GM10248 (cell line): ENCODE measurements at places on chromosomes 16 and 17.

DNA sequence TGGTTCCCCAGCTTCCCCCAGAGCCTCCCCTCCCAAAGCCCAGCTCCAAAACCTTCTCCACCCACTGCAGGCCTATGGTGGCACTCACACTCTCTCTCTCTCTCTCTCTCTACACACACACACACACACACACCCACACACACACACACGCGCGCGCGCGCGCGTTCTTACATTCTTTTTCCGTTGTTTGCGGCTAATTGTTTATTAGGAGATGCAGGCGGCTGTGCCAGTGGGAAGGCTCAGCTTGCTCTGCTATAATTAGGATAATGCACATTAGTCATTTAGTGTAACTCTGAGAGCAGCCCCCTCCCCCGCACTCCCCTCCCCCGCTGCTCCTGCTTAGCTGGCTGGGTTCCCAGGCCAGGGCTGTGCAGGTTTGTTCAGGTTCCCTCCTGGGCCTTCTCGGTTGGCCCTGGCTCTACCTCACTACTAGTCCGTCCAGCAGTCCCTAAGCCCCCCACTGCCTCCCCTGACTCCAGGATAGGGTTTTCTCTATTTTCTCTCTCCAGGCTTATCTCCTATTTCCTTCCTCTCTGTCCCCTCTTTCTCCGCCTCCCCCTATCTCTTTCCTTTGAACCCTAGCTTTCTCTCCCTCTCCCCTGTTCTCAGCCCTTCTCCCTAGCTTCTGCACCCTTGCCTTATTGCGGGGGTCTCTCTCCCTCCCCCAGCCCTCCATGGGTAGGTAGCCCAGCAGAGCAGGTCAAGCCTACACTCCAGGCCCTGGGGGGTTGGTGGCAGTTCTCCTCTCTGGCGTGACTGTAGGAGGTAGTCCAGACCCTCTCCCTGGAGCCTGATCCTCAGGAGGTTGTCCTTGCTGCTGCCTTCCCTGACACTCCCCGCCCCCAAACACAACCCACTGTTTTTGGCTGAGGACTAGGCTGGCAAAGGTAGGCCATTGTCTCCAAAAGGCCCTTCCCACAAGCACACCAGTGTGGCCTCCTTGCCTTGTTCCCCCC is 34.0 kb downstream of the TMEM132E start:
- DNase-seq: no peak

GRCh38 chr16:53091466-53092211 is 36.8 kb downstream of the CHD9 start:
- peak; percentile 62 for DNase-seq

GRCh38 chr16:19809693-19810092 is 75.0 kb downstream of the GPRC5B start:
- DNase-seq: no peak

DNA sequence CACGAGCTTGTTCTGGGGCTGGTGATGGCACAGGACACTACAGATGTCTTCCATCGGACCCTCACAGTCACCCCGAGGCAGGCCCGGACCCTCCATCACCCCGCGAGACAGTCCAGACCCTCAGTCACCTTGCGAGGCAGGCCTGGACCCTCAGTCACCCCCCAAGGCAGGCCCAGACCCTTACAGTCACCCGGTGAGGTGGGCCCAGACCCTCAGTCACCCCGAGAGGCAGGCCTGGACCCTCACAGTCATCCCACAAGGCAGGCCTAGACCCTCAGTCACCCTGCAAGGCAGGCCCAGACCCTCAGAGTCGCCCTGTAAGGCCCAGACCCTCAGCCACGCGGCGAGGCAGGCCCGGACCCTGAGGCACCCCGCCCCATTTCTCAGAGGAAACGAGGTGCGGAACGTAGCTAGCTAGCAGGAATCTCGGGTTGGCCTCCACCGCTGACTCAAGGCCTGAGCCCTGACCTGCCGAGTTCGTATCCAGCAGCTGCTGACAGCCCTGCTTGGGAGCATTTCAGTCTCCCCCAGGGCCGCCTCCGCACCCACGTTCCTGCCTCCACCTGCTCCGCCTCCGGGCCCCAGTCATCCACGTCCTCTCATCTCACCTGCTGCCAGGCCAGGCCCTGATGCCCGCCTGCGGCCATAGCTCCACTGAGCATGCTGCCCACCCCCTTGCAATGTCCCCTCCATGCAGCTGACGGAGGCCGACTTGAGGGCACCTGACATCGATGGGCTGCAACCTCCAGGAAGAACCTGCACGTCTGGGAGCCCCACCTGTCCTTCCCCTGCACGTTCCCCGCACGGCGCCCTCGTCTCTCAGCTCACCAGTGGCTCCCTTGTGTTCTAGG is 28.7 kb downstream of the RPH3AL start:
- no peak for DNase-seq

GRCh38 chr17:76511668-76512365 is 10.6 kb upstream of the RHBDF2 start:
- no peak for DNase-seq

- DNase-seq: no peak
Measured at GRCh38 chr17:56177361-56177760, 24.1 kb downstream of the ANKFN1 start.

DNA sequence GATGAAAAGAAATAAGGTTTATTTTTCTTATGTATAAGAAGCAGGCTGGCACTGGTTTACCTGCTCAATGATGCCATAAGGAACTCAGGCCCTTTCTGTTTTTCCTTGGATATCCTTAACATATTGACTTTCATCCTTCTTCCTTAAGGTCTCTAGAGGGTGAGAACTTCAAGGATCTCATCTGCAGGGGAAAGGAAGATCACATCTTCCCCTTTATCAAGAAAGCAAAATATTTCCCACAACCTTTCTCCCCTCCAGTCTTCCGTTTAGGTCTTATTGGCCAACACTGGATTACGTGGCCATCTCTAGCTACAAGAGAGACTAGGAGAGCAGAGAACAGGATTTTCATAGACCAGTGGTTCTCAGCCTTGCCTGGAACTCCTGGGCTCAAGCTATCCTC is 4.2 kb upstream of the TBX4 start:
- DNase-seq: no peak

GRCh38 chr17:77474292-77474988 is 333.7 kb downstream of the SEC14L1 start:
- no peak for DNase-seq
